ENCODE measurements at places on chromosomes 7 and 10.
A peak's percentile ranks its signal among the peaks of the same experiment; 100 is the strongest.

DNA sequence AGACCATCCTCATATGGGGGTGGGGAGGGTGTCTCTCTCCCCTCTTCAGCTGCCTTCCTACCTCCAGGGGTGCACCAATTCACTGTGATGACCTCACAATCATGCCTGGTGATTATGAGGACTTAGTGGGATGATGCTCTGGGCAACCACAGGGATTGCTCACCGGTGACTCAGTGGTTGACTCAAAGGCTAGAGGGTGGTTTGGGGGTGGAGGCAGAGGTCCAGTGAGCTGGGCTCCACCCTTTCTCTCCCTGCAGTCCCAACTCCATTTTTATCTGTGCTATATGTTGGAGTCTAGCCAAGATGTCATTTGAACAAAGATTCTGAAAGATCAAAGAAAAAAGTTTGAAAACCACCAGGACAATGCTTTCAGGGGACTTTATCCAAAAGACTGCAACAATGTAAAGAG is 286.9 kb downstream of the KCNMA1 start:
- no peak for DNase-seq

DNA sequence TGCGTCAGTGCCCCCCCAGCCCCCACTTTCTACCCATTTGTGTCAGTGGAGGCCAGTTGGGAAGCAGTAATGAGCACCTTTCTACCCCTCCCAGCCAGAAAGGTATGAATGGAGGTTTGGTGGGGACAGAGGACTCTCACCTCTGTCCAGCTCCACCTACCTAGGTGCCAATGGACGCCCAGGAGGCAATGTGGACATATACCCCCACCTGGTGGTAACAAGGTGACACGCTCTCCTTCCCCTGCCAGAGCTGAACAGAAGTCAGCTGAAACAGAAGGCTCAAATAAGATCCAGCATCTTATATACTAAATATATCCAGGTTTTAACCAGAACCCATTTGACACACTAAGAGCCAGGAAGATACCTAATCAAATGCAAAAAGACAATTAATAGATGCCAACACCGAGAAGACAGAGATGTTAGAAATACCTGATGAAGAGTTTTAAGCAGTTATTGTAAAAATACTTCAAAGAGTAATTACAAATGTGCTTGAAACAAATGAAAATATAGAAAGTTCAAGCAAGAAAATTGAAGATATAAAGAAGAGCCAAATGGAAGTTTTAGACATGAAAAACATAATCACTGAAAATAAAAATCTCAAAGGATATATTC is 18.4 kb upstream of the SORCS3 start:
- peak; percentile 5 for DNase-seq

DNA sequence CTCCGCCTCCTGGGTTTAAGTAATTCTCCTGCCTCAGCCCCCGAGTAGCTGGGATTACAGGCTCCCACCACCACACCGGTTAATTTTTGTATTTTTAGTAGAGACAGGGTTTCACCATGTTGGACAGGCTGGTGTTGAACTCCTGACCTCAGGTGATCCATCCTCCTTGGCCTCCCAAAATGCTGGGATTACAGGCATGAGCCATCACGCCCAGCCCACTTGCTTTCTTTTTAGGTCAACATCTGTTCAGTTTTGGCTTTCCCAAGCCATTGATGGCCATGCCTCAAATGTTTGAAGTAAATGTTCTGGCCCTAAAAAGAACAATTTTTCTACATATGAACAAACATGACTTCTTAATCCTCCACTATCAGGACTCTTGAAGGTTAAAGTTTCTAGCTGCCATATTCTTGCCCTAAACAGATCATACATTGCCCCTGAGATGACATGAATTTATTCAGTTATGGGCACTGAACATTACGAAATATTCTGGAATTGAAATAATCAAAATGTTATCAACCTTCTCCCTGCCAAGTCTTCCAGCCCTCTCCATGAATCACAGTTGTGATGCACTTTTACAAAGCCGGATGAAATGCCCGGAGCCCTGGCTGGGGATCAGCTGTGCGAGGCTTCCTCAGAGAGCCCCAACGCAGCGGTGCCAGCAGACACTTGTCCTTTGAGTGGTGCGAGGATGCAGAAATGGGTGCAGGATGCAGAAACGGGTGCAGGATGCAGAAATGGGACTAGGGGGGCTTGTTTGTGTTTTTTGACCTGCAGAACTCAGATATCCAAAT is 2.9 kb downstream of the MRLN start:
- DNase-seq = no peak

- DNase-seq = no peak
Observed at GRCh38 chr10:104922810-104923209, 281.7 kb downstream of the SORCS3 start.

- DNase-seq = no peak
Observed at GRCh38 chr7:28937619-28938018, 20.5 kb downstream of the TRIL start.

DNA sequence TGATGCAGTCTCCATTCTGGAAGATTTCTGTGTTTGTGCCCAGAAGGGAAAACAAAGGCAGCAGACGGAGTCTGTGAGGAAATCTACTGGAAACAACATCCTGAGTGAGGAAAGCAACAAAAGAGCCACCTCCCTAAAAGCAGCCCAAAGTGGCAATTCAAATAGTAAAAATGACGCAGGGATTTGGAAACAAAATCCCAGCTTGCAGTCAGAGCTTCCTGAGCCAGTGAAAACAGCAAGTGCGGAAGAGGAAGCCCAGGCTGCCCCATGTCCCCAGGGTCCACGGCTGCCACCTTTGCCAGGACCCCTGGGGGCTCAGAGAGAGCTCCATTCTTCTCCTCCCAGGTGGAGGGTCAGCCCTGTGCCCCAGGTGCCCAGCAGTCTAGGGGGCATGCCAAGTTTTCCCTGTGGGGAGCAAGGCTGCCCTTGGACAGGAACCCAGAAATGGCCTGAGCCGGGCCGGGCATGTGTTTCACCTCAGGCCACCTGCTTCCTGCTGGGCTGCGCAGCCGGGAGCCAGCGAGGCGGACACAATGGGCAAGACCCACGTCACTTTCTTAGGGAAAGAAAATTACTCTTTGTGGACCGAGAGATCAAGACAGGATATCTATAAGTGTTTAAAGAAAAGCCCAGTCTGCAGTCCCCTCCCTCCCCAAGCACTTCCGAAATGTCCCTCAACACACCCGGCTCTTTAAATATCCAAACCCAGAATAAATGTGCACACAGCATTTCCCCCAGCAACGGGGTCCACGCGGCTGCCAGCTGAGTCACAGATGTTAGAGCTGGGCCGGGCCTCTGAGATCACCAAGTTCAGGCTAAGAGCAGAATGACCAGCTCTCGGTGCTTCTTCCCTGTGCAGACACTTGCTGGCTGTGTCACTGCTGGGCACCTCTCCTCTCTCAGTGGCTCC is 231.1 kb downstream of the ARHGAP12 start:
- no peak for DNase-seq

- DNase-seq = no peak
Observed at GRCh38 chr10:117541909-117542705, 439 bp upstream of the EMX2 start.

- DNase-seq = no peak
Observed at GRCh38 chr10:114322344-114322743, 82.0 kb downstream of the AFAP1L2 start.

DNA sequence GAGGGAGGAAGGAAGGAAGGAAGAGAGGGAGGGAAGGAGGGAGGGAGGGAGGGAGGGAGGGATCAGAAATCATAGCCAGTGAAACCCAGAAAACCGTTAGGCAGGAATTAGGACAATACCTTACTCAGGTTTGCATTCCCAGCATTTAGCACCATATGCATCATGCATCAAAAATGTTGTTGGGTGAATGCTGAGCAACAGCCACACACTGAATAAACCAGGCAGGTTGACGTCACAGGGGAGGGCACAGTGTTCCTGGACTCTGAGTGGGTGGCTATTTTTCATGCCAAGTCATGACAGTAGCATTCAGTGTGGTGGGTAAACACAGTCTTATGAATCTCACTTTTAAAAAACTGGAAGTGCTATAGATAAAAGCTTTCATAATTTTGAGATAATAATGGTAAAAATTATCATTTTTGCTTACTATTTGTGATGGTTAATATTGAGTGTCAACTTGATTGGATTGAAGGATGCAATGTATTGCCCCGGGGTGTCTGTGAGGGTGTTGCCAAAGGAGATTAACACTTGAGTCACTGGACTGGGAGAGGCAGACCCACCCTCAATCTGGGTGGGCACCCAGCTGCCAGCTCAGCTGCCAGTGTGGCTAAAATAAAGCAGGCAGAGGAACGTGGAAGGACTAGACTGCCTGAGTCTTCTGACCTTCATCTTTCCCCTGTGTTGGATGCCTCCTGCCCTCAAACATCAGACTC is 199.1 kb upstream of the PRKCQ start:
- no peak for DNase-seq

DNA sequence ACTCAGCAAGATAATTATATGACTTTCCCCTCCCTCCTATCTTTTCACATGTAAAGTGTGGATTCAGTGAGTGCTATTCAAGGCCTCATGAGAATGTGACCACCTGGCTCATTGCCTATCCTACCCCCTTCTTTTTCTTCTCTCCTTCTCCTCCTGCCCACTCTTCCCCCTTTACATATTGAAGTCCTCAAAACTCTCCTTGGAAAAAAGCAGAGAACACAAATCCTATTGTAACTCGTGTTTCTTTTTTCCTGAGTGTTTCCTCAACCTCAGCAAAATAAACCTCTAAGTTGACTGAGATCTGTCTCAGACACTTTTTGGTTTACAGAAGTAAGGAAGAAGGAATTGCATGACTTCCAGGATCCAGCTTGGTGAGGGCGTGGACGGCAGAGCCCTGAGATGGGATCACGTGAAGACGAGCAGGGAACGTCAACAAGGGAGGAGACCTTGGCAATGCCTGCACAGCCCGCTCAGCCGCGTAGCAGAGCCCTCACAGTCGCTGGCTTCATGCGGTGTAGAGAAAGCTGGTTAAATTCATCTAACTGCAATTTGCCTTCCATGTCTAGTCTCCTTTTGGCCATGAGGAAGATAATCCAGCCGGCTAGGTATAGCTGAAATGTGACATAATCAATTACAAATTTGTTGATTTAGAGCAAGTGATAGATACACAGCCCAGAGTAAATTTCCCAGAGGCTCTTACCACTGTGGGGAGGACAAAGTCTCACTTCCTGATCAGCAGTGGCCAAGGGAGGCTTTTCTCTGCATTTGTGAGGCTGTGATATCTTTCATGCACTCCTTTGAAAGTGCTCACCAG is 75.7 kb downstream of the LYZL2 start:
- DNase-seq = no peak

- DNase-seq = no peak
Observed at GRCh38 chr7:95011146-95011928, 103.9 kb downstream of the PPP1R9A start.

GRCh38 chr7:34362621-34363020 is 295.4 kb upstream of the NPSR1 start:
- no peak for DNase-seq

GRCh38 chr7:1675036-1675671 is 5.1 kb downstream of the ELFN1 start:
- no peak for DNase-seq

DNA sequence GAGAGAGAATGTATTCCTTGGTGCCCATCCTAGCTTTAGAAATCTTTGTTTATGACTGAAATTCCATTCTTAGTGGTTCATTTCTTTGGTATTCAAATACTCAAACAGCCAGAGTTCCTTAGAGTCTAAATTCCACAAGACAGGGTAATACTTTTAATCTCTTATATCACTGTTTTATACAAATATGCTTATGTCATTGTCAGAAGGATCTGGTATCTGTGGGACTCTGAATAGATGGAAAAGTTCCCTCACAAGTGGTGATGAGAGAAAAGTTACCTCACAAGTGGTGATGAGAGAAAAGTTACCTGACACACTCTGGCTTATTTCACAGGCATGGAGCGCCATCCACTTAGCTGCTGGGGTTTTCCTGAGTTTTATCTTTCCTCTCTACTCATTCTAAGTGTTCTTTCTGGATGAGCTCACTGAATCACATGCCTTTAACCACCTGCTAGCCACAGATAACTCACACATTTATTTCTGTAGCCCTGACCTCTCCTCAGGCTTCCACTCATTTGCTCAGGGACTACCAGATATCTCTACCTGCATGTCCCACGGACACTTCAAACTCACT is 784.0 kb downstream of the SUGCT start:
- DNase-seq = no peak

GRCh38 chr10:113410618-113411017 is 142.2 kb upstream of the HABP2 start:
- DNase-seq = no peak

GRCh38 chr7:44391171-44391570 is 65.8 kb upstream of the CAMK2B start:
- DNase-seq = peak; percentile 86

DNA sequence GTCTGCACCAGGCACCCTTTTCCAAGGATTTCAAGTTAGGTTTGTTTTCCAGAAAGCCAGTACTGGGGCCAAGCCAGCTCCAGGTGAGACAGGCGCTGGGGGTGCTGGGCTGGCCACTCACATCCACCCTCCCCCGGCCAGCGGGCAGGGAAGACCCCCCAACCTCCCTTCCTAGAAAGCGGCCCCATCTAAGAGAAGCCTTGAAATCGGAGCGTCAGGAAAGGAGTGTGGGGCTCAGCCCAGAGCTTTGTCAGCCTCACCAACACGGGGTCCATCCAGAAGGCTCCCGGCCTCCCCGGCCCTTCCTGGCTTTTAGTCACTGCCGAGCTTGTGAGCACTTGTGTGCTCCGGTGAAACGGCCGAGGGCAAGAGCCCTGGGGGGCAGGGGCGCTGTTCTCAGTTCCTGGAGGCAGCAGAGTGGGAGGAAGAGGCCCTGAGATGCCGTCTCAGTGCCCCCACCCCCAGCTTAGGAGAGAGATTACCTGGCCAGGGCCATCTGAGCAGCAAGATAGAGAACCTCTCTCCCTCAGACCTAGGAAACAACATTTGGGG is 39.6 kb downstream of the PDGFA start:
- no peak for DNase-seq

DNA sequence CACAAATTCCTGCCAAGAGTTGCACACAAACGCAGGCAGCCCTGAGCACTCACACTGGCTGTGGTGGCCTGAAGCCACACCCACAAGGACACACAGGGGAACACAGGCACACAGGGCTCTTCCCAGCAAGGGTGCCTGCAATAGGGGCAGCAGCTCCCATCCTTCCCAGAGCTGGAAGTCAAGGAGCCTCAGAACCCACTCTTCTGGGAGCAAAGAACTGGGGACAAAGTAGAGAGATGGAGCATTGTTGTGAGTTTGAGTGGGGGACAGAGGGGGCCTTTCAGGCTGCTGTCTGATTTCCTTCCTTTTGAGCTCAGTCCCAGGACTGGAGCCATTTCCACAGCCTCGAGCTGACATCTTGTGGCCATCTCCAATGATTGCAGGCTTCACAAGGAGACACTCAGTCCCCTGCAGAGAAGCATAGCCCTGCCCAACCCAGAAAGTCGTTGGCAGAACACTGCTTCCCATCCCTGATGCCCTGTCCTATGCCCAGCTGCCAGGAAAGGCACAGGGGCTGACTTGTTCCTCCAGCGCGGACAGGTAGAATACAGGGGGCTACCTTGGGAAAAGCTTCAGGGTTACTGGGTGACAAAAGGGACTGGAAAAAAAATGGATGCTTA is 34.4 kb upstream of the SLF2 start:
- no peak for DNase-seq
